Lower leg skin (tissue), 4 donors: ENCODE measurements at places on chromosomes 13 and 19. TPM values are rescaled to one million over a fixed set of nuclear protein-coding genes. Genes with fewer than 3 reads are reported as not detected.

DNA sequence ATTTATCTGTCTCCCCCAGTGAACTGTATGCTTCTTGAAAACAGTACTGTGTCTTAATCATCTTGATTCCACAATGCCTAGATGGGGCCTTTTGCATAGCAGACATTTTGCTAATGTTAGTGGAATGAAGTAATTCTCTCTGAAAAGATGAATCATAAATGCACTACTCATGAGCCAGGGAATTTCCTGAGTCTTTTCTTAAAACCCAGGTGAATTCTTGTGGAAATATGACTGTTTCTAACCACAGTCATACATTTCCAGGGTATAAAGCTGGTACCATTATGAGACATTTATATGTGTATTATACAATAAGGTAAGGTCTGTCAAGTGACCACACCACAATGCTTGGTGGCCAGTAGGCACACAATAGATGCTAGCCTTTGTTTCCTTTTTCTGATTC lies 5.5 kb upstream of the KCTD4 start:
- DNase-seq: no peak

GRCh38 chr13:72990953-72991352 lies 67.9 kb upstream of the KLF5 start:
- no peak for DNase-seq

- DNase-seq: no peak
Measured at GRCh38 chr13:113952983-113953520, 20.8 kb downstream of the C13orf46 start.

GRCh38 chr19:19410553-19411550 lies 5.4 kb downstream of the GATAD2A start:
- DNase-seq: no peak

GRCh38 chr13:51271528-51272085 lies 49.4 kb downstream of the FAM124A start:
- DNase-seq: no peak

Gene FGF22
- 22.2 TPM for total RNA-seq

DNA sequence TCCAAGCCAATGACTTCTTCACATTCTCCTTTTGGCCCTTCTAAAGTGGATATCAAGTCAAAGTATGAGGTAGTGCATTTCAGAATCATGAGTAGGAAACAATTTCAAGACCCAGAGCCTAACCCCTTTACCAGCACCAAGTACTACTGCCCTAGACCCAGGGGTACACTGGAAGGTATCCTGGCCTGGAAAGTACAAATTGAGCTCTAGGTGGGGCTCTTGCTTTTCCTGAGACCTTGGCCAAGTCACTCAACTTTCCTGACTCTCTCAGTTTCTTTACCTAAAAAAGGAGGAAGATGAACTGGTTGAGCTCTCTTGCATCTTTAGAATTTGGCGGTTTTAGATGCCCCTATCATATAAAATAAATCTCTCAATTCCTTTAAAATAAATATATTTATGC lies 204.7 kb downstream of the FGF14 start:
- DNase-seq: no peak

DNA sequence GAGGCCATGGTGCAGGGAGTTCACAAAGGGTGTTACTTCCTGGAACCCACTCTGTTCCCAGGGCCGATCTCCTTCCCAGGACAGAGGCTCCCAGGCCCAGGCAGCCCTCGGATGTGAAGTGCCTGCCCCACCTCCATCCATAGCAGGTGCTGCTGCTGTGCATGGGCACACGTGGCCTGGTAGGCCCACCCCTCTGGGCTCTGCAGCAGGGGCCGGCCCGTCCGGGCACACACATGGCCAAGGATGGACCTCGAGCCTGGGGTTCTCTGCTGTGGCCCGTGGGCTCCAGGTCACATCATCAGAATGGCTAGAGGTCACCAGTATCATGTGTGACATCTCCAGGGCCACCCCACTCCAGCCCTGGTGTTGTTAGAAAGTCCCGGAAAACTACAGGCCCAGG lies 71.8 kb downstream of the GADD45B start:
- no peak for DNase-seq

- DNase-seq: peak; percentile 99
Measured at GRCh38 chr19:58097781-58098681, at the start of gene ZSCAN18. ZSCAN18 (minus strand) TSS chr19:58098231; CDS start chr19:58090267, 7,964 bp downstream.

Gene EXOSC5
- 29.1 TPM for total RNA-seq

GRCh38 chr19:13037161-13037560 lies 41.9 kb downstream of the NFIX start:
- no peak for DNase-seq

Gene FUT6
- 0.23 TPM for total RNA-seq

DNA sequence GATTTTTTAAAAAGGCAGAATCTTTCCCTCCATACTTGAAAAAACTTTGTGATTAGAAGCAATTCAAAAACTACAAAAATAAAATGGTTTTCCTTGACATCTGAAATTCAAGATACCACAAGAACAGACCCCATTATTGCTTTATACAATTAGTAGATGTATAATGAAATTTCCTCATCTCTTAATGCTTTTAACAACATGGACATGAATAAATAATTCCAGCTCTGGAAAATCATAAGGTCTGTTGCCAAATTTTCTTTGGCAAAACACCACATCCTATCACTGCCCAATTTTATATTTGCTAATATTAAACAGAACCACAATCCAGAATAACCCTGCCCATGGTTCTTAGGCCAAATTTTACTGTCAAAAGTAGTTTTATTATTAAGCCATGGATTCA lies 1543.6 kb upstream of the MIR17HG start:
- DNase-seq: no peak

GRCh38 chr19:1206864-1207450 lies 1.4 kb downstream of the STK11 start:
- no peak for DNase-seq

DNA sequence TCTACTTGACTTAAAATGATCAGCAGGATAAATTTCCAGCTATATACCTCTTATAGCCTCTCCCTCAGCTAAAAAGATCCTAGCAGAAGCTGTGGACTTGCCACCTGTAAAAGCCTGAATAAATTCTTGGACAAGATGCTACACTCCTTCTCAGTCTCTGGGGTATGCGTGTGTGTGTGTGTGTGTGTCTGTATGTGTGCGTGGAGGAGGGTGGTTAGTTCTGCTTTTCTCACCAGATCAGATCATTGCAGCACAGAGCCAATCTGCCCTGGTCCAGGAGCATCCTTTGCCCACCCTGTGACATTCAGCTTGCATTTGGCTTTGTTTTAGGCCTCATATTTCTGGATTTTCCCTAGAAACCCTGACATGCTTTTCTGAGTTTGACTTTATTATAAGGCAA lies 438.3 kb downstream of the RFC3 start:
- no peak for DNase-seq

DNA sequence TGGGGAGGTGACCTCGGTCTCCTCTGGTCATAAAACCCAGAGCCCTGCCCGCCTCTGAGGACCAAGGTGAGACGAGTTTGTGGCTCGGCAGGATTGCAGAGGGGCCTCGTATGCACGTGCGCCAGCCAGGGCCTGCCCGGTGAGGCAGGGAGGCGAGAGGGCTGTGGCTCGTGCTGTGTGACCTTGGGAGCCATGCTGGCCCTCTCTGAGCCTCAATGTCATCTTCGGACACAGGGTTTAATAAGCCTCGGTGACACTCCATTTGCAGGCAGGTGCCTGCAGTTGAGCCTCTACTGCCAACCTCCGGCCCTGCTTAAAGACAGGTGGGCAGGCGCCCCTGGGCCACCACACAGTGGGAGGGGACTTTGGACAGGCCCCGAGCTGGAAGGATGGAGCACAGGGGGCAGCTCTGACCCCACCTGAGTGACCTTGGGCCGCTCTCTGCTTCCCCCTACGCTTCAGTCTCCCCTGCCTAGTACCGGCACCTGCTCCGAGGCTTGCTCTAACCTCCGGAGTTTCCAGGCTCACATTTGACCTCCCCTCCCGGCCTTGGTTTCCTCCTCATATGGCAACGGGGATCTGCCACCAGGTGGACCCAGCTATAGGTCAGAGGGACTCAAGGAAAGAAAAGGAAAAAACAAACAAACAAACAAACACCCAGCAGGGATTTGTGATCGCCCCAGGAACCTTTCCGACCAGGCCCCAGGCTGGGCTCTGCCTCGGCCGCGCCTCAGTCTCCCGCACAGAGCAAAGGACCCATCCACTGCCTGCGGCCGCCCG lies 3.1 kb downstream of the ZBTB7A start:
- peak; percentile 89 for DNase-seq

GRCh38 chr13:109496216-109496615 lies 290.2 kb downstream of the IRS2 start:
- no peak for DNase-seq

DNA sequence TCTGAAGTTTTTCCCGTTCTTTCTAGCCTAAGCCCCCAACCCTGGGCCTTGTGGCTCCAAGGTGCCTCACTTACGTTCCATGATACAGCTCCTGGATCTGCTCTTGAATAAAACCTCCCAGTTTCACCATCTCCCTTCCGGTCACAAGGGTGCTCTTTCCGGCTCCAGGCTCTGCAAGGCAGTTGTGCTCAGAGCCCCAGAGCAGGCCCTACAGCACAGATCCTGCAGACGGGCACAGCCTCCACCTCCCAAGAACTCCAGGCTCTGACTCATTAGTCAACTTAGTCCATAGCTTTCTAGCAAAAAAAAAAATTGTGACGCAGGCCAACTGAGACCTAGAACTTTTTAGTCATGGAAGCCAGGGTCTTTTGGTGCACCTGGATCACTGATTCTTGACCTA lies 33.9 kb upstream of the SLC7A10 start:
- no peak for DNase-seq
